ENCODE measurements at places on chromosomes 13 and 19.

DNA sequence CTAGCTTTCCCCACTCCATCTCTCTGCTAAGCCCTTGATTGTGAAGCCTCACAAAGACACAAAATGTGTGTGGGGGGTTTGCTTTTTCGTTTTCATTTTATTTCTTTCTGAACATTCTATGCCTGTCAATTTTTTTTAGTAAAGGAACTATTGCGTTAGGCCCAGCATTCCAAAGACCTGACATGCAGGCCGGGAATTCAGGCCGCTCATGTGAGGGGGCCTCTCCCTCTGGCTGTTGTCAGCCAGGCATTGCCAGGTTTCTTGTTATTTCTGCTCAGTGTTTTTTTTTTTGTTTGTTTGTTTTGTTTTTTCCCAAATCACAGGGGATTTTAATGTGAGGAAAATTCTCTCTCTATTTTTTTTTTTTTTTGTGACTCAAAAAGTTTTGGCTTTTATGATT, 10.3 kb upstream of the MEDAG start:
- DNase-seq, result peak; percentile 73

GRCh38 chr19:32165750-32166149, 179.7 kb upstream of the ZNF507 start:
- DNase-seq, result no peak

DNA sequence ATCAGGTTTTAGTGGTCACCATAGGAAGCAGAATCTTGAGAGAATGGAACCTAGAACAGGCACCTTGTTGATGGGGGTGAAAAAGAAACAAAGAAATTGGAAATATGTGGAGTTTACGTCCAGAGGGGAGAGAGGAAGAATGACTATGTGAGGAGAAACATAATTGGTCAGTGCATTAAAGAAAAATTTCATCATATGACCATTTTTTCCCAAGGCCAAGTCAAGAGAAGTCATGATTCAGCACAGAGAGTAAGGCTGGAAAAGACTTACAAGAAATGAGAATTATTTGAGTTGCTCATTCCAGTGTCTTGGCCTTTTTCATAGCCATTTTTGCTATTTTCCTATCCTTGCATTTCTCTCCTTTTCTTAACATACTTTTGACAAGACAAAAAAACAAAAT, 421.7 kb downstream of the EFNB2 start:
- no peak for DNase-seq

DNA sequence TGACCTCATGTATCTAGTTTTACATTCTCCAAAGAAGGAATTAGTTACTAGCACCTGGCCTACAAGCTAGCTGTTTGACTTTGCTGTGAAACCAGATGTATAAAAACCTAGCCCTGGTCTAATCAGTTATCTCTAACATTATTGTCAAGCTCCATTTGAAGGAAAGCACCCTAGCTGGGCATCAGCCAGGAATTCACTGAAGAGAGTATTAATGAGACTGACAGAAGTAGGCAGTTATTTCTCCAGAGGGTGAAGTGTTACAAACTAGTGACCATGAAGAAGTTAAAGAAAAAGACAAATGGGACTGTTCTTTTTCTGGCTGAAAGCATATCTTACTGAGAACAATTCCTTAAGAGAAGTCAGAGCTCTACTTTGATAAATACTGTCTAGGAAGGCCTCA, 2529.3 kb upstream of the PCDH20 start:
- peak; percentile 3 for DNase-seq

GRCh38 chr13:36950920-36951319, 30.9 kb upstream of the SMAD9 start:
- DNase-seq, result no peak

GRCh38 chr13:50720861-50721671, 122.4 kb downstream of the DLEU7 start:
- no peak for DNase-seq

DNA sequence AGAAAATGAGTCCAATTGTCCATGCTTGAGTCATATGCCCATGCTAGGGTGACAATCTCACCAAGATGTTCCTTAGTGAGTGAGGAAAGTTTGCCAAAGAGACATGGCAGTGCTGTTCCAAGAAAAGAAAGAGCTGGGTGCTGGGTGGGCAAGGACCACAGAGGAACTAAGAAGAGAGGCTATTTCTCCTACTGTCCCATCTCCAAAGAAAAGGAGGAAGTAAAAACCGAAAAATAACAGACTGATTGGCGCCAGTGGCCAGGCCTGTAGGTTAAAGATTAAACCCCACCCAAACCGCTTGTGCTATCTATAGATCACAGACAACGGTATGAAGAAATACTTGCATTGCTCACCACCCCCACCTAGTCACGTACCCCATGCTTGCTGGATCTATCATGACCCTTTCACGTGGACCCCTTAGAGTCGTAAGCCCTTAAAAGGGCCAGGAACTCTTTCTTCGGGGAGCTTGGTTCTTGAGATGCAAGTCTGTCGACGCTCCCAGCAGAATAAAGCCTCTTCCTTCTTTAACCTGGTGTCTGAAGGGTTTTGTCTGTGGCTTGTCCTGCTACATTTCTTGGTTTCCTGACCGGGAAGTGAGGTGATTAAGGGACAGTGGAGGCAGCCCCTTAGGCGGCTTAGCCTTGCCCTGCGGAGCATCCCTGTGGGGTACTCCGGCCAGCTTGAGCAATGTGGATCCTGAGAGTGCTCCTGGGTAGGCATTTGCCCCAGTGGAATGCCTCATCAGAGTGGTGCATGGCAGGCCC, 606.5 kb downstream of the UQCRFS1 start:
- no peak for DNase-seq

DNA sequence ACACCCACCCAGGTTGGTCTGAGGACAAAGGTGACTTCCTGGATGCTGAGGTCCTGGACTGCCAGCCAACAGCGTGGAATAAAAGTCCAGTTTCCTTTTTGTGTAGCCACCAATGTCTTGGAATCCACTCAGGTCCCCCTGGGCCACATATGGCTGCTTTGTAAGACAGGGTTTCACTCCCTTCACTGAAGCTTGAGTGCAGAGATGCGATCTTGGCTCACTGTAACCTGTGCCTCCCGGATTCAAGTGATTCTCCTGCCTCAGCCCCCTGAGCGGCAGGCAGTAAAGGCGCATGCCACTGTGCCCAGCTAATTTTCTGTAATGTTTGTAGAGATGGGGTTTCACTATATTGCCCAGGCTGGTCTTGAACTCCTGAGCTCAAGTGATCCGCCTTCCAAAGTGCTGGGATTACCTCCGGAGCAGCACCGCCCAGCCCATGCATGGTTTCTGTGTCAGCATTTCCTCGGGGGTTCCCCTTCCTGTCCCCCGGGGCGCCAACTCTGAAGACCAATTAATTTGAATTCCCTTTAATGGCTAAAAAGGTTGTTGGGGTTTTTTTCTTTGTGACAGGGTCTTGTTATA, 17.5 kb downstream of the KANK2 start:
- DNase-seq, result no peak

DNA sequence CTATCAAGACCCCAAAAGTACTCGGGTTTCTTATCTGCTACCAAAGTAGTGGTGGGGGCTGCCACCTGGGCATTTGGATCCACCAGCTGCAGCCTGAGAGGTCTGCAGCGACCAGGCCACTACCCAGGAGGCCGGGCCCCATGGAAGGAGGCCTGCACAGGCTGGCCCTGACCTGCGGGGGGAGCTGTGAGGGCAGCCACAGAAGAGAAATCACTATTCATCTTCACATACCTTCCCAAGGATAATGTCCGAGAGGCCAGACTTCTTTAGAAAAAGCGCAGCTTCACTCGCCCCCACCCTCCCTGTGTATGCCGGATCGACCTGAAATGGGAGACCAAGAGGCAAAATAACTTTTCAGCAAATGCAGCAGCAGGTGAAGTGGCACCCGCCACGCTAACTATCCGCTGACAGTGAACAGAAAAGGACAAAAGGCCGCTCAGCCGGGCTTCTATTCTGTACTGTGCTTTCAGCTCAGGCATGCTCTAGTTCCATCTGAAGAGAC, 30.1 kb downstream of the EPS15L1 start:
- no peak for DNase-seq

- DNase-seq, result no peak
Measured at GRCh38 chr13:75405976-75406703, 75.8 kb downstream of the TBC1D4 start.

- no peak for DNase-seq
Measured at GRCh38 chr13:73492811-73493210, 434.0 kb downstream of the KLF5 start.

GRCh38 chr19:34128558-34129250, 43.6 kb upstream of the LSM14A start:
- DNase-seq, result no peak

DNA sequence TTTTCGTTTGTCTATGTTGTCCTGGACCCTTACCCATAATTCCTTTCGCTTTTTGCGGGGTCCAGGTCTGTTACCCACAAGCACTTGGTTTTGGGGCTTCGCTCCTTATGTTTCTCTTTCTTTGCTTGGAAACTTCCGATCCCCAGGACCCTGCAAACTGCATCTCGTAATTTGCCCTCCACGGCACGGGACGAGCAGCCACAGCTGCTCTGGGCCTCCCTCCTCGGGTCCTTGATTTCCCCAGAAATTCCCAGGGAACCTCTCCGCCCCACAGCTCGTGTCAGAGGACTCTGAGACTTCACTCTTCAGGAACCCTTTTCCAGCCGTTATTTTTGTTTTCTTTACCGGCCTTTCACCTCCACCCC, 599 bp downstream of the SNRNP70 start:
- no peak for DNase-seq

GRCh38 chr19:11089254-11090013, at the start of gene LDLR:
LDLR (plus strand) TSS chr19:11089463; CDS start chr19:11089549, 86 bp downstream.
- peak; percentile 91 for DNase-seq

GRCh38 chr13:65093357-65093756, 2136.8 kb downstream of the PCDH9 start:
- no peak for DNase-seq

GRCh38 chr19:49637821-49638738, 1.9 kb downstream of the RRAS start:
- DNase-seq, result peak; percentile 90

- DNase-seq, result no peak
Measured at GRCh38 chr19:56969759-56970178, 129.2 kb upstream of the PEG3 start.

DNA sequence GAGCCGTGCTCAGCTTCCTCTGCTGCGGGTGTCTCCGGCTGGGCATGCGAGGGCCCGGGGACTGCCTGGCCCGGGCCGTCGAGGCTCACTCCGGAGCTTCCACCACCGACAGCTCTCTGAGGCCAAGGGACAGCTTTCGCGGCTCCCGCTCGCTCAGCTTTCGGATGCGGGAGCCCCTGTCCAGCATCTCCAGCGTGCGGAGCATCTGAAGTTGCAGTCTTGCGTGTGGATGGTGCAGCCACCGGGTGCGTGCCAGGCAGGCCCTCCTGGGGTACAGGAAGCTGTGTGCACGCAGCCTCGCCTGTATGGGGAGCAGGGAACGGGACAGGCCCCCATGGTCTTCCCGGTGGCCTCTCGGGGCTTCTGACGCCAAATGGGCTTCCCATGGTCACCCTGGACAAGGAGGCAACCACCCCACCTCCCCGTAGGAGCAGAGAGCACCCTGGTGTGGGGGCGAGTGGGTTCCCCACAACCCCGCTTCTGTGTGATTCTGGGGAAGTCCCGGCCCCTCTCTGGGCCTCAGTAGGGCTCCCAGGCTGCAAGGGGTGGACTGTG, 1.2 kb downstream of the S1PR4 start:
- DNase-seq, result no peak

DNA sequence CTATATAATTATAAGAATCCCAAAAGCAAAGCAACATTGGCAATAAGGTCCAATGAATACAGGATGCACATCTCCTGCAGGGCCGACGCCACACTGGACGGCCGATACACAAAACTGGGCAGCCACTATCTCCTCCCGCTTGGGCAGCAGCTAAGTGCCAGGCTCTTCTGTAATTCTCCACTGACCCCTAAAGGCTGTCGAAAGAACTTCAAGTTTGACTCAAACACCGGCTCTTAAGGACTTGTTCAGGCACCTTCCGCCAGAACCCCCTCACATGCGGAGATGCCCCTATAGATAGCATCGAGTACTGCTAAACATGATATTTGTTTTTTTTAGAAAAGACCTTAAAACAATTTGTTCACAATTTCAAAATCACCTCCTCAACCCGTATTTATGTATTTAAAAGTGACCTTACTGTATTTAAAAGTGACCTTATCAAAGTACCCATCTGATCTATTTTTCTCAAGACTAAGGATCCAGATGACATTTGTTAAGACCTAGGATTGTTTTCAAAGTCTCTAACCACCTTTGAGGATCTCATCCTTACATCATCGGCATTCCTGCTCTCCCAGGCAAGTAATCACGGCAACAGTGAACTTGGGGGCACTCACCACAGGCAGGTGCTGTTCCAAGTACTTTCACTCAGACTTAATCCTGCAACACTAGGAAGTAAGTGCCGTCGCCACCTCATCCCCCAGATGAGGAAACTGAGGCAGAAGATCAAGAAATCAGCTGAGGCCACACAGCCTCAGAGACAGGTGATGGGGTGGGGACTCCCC, 77.8 kb downstream of the TUBGCP3 start:
- DNase-seq, result peak; percentile 31

GRCh38 chr13:69903081-69903480, 204.5 kb upstream of the ATXN8OS start:
- no peak for DNase-seq

GRCh38 chr13:83943530-83944279, 61.4 kb upstream of the SLITRK1 start:
- no peak for DNase-seq

- DNase-seq, result no peak
Measured at GRCh38 chr13:39268398-39268797, 230.1 kb downstream of the NHLRC3 start.

DNA sequence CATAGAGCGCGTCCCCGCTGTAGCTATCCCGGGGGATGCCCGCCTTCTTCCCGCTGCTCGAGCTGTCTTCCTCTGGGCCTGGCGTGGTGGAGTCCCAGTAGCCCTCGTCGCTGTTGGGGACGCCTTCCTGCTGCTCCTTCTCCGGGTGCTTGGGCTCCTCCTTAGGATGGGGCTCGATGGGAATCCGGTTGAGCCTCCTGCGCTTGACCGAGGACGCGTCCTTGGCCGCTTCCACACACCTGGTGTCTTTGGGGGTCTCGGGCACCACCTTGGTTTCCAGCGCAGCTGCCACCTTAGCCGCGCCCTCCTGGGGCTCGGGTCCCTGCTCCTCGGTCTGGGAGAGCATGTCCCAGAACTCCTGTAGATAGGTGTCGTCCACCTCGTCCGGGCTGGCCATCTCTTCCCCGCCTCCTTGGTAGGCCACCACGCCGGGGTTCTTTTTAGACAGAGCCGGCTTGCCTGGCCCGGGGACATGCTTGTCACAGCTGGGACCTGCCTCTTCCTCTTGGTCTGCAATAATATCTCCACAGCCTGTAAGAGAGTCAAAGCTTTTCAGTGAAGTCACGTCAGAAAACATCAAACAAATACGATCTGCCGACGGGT, 2.0 kb downstream of the AMER2 start:
- DNase-seq, result no peak

DNA sequence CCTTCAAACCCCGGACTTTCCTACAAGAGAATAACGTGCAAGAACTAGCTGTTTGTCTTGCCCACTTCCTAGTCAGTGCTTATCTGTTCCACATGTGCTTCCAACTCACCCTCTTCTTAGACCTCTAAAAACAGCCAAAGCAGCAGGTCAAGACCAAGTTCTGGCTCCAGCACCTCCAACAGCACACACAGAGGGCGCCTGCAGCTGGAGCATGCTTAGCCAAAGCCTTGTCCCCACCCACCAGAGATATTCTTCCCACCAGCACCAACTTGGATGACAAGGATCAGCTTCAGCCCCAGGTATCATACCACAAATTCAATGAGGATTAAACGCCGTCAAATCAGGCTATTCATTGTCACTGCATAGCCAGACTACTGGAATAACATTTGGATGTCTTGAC, 17.9 kb downstream of the RCBTB1 start:
- no peak for DNase-seq

GRCh38 chr19:35178701-35179100, 24.2 kb downstream of the FXYD5 start:
- peak; percentile 48 for DNase-seq

GRCh38 chr19:29967623-29968022, 25.6 kb downstream of the URI1 start:
- DNase-seq, result peak; percentile 4
